ENCODE measurements at places on chromosomes 6 and 20.
A peak's percentile ranks its signal among the peaks of the same experiment; 100 is the strongest.

DNA sequence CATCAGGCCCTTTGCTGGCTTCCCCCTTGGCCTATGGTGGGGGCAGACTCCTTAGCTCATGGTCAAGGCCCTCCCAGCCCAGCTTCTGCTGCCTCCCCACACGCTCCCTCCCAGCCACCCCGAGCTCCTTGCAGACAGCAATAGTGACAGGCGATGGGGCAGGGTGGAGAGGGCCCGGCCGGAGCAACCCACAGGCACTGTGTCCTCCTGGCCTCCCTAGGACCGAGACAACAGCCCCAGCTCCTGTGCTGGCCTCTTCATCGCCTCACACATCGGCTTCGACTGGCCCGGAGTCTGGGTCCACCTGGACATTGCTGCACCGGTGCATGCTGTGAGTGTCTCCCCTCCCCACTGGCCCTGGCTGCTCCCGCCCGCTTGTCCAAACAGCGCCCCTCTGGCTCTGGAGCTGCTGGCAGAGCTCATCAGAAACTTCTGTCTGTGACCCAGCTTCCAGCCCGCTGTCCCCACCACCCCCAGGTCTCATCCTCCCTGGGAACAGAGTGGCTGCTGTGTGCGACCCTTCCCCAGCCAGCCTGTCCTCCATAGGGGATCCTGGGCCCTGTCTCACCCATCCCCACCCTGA is 21.8 kb downstream of the NPEPL1 start:
- no peak for DNase-seq

DNA sequence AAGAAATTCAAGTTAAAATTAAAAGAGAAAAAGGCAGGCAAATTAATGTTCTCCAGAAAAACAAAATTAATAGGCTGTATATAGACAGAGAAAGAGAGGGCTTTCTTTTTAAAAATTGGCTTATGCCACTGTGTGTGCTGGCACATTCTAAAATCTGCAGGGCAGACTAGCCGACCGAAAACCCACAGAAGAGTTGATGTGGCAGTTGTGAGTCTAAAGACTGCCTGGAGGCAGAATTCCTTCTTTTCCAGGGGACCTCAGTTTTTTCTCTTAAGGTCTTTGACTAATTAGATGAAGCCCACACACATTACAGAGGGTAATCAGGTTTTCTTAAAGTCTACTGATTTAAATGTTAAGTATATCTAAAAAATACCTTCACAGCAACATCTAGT is 85.7 kb downstream of the GJA1 start:
- no peak for DNase-seq

DNA sequence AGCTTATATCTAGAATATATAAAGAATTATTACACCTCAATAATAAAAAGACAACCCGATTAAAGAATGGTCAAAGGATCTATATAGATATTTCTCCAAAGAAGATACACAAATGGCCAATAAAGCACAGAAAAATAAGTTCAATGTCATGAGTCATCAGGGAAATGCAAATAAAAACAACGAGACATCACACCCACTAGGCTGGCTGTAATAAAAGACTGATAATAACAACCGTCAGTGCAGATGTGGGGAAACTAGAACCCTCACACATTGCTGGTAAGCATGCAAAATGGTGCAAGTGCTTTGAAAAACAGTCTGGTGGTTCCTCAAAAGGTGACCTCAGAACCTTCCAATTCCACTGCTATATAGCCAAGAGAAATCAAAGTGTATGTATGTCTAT is 33.0 kb downstream of the TBX18 start:
- no peak for DNase-seq

GRCh38 chr20:43430265-43431133 is 27.2 kb upstream of the SRSF6 start:
- no peak for DNase-seq

GRCh38 chr6:170243791-170244291 is 47.0 kb downstream of the DLL1 start:
- DNase-seq: peak; percentile 97

DNA sequence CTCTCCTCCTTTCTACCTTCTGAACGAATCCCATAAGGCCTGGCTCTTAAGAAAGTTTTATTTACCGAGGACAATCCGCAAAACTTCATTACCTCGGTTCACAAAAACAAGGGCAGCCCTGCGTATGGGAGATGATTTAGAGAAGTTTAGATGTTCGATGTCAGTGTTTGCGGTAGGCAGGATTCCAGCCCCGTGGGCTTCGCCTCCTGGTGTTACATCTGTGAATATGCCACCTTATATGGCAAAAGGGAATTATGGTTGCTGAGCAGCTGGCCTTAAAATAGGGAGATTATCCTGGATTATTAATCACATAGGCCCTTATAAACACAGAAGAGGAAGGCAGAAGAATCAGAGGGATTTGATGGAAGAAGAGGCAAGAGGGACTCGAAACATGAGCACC is 21.1 kb downstream of the BMP6 start:
- DNase-seq: peak; percentile 81

- no peak for DNase-seq
Observed at GRCh38 chr6:112205427-112206109, 48.8 kb downstream of the LAMA4 start.

DNA sequence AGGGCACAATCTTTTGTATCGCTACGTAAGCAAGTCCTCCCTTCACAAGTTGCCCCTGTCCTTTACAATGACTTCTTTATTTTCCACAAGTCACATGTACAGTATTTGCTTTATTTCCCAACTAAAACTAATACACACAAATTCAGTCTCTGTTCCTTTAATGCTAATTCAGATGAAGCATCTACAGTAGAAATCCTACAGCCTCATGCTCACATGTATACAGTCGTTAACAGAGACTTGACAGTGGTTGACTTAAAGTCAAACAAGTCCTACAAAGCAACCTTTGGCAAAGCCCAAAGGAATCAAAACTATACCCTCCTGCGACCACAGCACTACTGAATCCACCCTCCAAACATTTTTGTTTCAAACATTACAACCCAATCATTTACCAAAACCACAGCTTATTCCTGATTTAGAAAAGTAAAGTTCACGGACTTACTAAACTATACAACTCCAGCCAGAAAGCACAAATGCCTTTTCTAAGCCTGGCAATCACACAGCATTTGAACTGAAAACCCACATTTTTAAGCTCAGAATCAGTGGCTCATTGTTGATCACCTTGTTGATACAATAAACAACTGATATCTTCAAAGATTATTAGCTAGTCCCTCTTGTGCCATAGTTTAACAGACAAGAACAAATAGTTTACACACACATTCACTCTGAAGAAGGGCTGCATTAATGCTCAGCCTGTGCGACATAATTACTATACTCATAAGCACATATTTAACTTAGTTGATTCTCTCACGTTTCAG is 70.9 kb upstream of the NHSL1 start:
- peak; percentile 24 for DNase-seq

- no peak for DNase-seq
Observed at GRCh38 chr20:55746723-55747122, 258.6 kb downstream of the CBLN4 start.

- no peak for DNase-seq
Observed at GRCh38 chr6:13339863-13340630, 11.7 kb upstream of the TBC1D7 start.

DNA sequence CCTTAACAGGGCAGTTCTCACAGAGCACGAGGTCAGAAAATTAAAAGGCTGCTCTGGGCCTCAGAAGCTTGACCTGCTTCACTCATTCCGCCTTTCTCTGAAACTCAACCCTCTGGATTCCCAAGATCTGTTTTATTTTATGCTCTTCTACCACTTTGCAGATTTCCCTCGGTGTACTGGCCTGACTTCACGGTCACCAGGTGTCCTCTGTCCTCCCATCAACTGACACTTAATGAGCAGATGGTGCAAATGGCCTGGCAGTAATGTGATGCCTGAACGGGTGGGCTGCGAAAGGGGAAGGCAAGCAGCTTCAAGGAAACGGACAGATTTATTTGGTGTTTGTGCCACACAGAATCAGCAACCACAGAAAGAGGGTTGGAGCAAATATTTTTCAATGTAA is 169.7 kb upstream of the TFAP2D start:
- DNase-seq: no peak

- DNase-seq: peak; percentile 74
Observed at GRCh38 chr6:137744877-137745276, 122.2 kb upstream of the TNFAIP3 start.

DNA sequence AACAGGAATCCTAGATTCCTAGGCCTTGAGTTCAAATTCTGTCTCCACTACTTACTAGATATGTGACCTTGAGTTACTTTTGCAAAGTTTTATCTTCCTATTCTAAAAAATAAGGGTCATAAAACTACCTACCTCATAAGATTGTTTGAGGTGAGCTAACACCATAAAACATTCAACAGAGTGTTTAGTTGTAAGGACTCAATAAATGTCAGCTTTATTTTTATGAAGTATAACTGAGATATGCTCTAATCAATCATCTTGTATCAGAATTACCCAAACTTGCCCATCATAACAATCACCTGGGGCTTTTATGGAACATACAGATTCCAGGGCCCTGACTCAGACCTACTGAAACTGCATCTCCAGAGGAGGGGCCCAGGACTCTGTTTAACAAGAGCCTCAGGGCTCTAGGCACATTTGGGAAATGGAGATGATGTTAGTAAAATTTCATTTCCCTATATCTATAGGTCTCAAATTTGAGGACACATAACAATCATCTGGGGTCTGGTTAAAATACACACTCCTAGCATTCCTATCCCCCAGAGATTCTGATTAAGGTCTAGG is 35.5 kb upstream of the MRAP2 start:
- no peak for DNase-seq

- DNase-seq: no peak
Observed at GRCh38 chr6:96235927-96236326, 220.2 kb downstream of the FUT9 start.

- no peak for DNase-seq
Observed at GRCh38 chr6:17930321-17930993, 57.0 kb downstream of the KIF13A start.

GRCh38 chr6:108176281-108177089 is 10.7 kb downstream of the NR2E1 start:
- DNase-seq: peak; percentile 32

GRCh38 chr6:105388392-105388791 is 14.5 kb downstream of the PREP start:
- DNase-seq: no peak

GRCh38 chr6:116244284-116244683 is 9.6 kb downstream of the TSPYL4 start:
- no peak for DNase-seq

DNA sequence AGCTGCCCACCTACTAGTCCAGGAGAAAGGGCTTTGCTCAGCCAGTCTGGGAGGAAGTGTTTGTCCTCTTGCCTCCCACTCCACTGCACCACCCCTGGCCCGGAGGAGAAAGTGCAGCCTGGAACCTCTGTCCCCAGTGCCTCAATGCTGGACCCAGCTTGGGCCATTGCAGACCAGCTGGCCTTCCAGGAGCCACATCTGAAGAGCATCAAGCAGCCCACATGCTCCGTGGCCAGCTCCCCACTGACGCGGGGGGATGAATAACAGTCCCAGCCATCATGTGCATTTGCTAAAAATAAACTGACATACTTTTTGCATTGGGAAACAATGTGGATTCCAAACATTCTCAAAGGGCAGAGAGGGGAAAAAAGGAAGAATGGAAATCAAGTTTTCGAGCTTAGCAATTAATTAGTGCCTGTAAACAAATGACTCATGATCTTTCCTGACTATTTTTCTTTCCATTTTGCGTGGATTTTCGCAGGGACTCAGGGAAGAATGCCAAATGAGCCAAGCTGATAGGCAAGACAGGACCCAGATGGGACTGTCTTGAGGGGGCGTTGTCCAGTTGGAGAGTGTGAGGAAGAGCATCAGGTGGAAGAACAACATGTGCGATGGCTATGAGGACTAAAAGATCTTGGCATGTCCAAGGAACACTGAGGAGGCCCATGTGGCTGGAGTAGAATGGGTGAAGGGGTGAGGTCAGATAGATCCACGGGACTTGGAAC is 34.1 kb downstream of the CEBPB start:
- DNase-seq: no peak

- peak; percentile 19 for DNase-seq
Observed at GRCh38 chr6:95243053-95243452, 334.3 kb upstream of the MANEA start.

- DNase-seq: no peak
Observed at GRCh38 chr6:138215093-138215782, 3.1 kb downstream of the PBOV1 start.

DNA sequence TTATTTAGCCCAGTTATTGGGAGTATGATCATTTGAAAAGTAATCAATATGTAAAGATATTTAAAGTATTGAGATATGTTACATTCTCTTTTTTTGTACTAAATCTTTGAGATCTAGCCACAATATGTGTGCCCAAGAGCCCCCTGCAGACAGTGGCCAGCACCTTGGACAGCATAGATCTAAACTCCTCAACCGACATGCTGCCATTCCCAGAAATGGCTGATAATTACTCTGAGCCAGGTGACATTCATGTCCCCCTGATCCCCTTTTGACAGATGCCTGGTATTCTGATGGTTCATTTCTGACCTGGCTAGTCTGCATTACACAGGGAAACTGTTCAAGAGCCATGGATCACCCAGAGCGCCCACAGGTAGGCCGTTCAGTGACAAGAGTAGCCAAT is 177.1 kb downstream of the ZDHHC14 start:
- DNase-seq: no peak

GRCh38 chr6:109389650-109390274 is 7.5 kb upstream of the CD164 start:
- no peak for DNase-seq

DNA sequence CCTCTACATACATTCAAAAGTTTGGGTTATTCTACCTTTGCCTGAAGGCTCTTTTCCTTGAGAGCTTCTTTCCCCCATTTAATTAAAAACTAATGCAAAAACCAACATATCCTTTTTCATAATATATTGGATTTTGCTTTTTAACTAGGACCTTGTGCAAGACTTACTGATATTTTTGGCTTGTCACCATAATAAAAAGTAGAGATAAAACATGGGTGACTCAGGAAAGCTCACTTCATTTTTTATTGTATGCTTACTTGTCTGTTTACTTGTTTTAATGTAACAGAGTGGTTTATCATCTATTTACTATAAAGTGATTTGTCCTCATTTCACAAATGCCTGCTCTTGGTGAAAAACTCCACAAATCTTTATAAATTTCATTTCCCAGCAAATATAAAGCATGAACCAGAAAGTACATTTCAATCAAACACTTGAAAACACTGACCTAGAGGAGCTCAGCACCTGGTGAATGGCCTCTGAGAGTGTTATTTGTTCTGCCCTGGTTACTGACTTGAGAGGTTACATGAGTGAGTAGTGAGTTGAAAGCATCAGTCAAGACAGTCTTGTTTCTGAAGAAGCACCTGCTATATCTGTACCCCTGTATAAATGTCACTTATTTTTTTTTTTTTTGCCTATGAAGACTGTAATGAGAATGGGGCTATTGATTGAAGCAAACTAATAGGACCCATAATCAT is 20.8 kb downstream of the ADGRG6 start:
- no peak for DNase-seq

- DNase-seq: no peak
Observed at GRCh38 chr20:23046431-23046830, 3.0 kb downstream of the THBD start.

DNA sequence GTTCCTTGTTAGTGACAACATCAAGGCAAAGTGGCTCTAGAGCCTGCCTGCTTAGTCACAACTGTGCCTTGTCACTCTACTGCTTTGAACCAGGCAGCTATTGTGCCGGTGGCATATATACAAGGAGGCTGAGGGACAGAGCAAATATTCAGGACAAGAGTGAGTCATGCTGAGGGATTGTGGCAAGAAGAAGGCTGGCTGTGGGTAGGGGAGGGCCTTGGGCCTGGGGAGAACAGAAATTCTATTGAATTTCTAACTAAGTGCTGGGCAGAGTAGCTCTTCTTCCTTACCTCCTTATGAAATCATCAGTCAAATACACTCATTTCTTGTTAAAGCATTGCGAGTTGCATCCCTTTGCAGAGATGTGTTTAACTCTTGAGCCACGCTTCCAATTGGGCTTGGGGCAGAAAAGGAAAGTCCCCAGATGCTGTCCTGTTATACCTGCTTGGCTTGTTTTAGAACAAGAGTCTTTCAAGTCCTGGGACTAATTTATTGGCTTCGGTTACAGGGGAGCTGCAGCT is 59.7 kb downstream of the PFDN4 start:
- no peak for DNase-seq
